NCI-H2081 treated with DMSO at 0.1 percent for 48 hours (cell line): ENCODE measurements at places on chromosomes 3 and 15.
A peak's percentile ranks its signal among the peaks of the same experiment; 100 is the strongest.

DNA sequence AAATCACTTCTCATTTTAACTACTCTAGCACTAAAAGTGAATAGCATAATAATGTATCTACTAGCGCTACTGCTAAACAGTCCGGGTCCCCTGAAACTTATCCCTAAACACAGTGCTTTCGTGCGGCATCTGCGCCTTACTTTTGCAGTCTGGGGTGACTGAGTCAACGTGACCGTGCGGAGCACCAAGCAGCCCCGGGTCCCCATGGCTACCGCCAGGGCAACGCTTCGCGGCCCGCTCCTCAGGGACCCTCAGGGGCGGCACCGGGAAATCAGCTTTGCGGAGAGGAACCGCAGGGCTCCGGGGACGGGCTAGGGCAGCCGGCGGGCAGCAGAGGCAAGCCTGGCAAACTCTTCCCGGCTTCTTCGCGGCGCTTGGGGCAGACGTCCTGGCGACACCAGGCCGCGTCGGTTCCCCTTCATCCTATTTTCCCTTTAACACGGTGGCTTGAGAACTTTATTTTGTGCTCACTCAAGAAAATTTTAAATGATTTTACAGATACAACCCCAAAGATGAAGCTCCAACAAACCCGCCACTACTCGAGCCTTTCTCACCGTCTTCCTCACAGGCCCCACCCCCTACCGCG, 757 bp upstream of the DIPK2A start:
- no peak for DNase-seq

DNA sequence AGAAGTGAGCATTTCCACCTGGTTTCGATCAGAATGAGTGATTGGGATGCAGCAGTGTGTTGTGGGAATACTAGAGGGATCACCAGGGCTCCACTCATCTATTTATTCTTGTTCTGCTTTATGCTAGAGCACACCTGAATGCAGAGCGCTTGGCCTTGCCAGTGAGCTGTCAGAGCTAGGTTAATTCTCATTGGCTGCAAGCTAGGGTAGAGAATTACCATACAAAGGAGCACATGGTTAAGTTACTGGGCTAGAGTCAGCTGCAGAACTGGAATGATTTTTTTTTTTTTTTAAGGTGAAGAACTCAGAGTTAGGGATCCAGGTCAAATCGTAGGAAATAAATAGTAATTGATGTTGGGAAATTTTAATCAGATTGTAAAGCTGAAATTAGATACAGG, 8.8 kb downstream of the EIF2AK4 start:
- no peak for DNase-seq

GRCh38 chr15:85407421-85408269, 27.2 kb downstream of the AKAP13 start:
- no peak for DNase-seq

DNA sequence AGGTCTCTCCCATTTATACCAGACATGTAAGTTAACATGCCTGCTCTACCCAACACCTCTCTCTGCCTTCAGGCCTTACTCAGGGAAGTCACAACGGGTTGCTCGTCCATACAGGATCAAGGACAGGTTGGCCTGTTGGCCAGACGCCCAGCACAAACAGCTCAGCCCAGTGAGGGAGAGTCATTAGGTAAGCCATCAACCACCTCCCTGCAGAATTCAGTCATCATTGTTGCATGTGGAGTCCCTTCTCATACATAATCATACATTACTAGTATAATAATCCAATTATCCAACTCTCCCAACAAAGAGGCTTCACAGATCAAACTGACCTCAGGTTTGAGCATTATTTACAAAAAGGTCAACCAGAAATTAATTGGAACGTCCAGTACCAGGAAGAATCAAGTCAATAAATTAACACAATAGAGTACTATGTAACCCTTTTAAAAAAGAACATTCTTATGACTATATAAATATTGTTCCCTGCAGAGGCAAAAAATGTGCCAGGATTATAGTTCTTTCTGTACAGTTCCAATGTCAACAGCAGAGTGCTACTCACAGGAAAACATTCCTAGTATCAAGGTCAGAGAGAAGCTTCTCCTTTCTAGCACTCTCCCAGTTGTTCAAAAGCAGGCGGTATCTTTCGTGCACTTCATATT, 33.2 kb downstream of the HOMER2 start:
- DNase-seq = peak; percentile 74

- no peak for DNase-seq
Measured at GRCh38 chr15:25242957-25243799, 195.6 kb downstream of the UBE3A start.

GRCh38 chr3:15443826-15444524, 16.6 kb downstream of the EAF1 start:
- no peak for DNase-seq
